Fibroblast of skin of left biceps (primary cell): ENCODE measurements at places on chromosomes 5 and 9.

GRCh38 chr5:74333430-74333829 lies 307.1 kb downstream of the ENC1 start:
- DNase-seq: no peak

DNA sequence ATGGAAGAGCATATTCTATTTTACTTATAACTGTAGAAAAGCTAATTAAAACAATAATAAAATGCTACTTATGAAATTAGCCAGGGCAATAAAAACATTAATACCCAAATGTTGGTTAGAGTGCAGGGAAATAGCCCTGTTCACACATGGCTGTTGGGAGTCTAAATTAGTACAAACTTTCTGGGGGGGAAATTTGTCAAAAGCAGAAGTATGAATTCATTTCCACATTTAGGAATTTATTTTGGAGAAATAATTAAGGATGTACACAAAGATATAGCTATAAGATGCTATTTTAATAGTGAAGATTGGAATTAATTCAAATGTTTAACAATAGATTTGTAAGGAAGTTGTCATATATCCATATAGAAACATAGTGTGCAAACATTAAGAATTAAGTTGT lies 190.5 kb downstream of the SEC61B start:
- DNase-seq: no peak

- DNase-seq: no peak
These were observed 79.2 kb downstream of the LIX1 start for GRCh38 chr5:97063251-97063650.

- no peak for DNase-seq
These were observed 4.2 kb downstream of the SURF6 start for GRCh38 chr9:133331641-133332380.

DNA sequence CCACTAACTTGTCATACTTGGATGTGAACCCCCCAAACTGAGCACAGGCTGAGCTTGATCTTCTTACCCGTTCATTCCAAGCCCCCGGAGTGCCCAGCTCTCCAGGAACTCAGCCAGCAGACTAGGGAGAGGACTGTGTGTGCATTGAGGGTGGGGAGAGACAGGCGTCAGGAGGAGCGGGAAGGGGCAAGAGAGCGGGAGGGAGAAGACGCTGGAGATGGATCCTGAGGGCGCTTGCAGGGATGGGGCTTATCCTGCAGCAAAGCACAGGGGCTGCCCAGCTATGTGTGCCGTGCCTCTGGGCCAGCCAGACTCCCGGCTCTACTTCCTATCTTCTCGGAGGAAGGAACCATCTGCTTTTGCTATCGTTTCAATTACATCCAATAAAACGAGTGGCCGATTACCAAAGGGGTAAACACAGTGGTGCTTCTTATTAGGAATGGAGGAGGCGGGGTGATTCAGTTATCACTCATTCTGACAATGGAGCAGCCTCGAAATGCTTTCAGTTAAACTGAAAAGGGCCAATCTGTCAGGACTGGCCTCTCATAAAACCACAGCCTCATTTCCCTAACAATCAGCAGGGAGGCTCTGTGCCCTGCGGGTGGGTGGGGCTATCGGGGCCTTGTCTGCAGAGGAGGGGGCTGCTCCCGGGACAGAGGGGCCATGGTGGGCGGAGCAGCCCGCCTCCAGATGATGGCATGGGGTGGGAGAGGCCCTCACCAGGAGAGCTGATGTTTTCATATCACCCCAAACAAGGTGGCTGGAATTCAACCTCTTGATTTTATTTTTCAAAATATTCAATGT lies 168.2 kb downstream of the DAB2IP start:
- peak; percentile 25 for DNase-seq

- DNase-seq: no peak
These were observed 626.5 kb downstream of the PDE4D start for GRCh38 chr5:59267033-59267432.

DNA sequence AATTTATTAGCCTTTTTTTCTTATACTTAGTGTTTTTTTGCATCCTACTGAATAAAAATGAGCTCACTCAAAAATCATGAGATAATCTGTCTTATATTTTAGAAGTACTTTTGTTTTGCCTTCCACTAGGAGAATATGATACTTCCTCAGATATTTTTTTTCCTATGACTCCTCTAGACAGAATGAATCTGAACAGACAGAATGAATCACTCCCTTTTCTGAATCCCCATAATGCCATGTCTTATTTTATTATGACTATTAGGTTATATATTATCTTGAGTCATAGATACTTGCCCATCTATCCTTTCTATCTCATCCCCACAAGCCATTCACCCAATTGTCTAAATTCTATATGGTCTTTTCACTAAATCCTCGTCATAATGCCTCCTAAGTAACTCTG lies 134.6 kb downstream of the BRINP1 start:
- no peak for DNase-seq

- DNase-seq: peak; percentile 73
These were observed 118.4 kb upstream of the KCNN2 start for GRCh38 chr5:114243281-114243971.

- DNase-seq: no peak
These were observed 7.7 kb downstream of the RALGDS start for GRCh38 chr9:133113163-133113948.
